ENCODE measurements at places on chromosomes 7 and 10. TPM values are rescaled to one million over a fixed set of nuclear protein-coding genes. Genes with fewer than 3 reads are reported as not detected.

Gene HOXA5
- total RNA-seq: 25.2 TPM

Gene RNF133
- total RNA-seq: 0.29 TPM

Gene GJC3
- total RNA-seq: not detected

Gene FXYD4
- not detected for total RNA-seq

Gene TSPAN13
- 24.3 TPM for total RNA-seq

Gene GPR37
- 3.3 TPM for total RNA-seq

Gene ZNF438
- 2.3 TPM for total RNA-seq

Gene VAX1
- total RNA-seq: 0.41 TPM

Gene ST8SIA6
- not detected for total RNA-seq

Gene SFRP4
- total RNA-seq: not detected

Gene KCNIP2
- total RNA-seq: 0.45 TPM

Gene ABI1
- 22.6 TPM for total RNA-seq

Gene ARPC1A
- 112 TPM for total RNA-seq

Gene ETV1
- 18.7 TPM for total RNA-seq

Gene IDI2
- total RNA-seq: not detected

Gene ANK3
- total RNA-seq: 19.6 TPM

Gene KAZALD1
- total RNA-seq: 11.8 TPM

Gene PAPSS2
- 19.0 TPM for total RNA-seq

Data from A375 (cell line).